NCI-H1105 treated with DMSO at 0.1 percent for 48 hours (cell line): ENCODE measurements at places on chromosomes 2 and 18.

- no peak for DNase-seq
Observed at GRCh38 chr2:86185517-86186212, 9.6 kb downstream of the IMMT start.

- no peak for DNase-seq
Observed at GRCh38 chr18:44025421-44025820, 655.3 kb upstream of the SETBP1 start.

GRCh38 chr2:144490017-144490416 is 29.9 kb downstream of the ZEB2 start:
- no peak for DNase-seq

DNA sequence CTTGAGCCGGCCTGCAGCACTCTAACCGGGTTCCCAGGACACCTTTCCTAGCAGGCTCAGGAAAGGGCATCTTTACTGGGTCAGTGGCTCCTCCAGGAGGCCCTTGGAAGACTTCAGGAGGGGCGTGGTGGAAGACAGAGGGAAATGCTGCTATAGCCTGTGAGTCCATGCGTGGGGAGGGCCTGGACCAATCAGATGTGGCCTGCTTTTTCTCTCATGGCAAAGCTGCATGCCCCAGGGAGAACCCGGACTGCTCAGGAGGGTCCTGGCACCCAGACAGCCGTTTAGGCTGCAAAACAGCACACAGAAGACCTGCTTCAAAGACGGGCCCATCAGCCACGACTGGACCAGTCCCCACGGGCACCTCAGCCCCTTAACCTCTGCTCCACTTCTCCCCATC is 84.4 kb downstream of the EIPR1 start:
- no peak for DNase-seq

GRCh38 chr18:79680100-79680879 is 687 bp downstream of the CTDP1 start:
- no peak for DNase-seq

- DNase-seq: no peak
Observed at GRCh38 chr2:23622466-23622865, 237.5 kb downstream of the KLHL29 start.

GRCh38 chr2:181190711-181191110 is 210.3 kb downstream of the UBE2E3 start:
- no peak for DNase-seq

GRCh38 chr18:11872479-11873136 is 21.4 kb downstream of the CHMP1B start:
- peak; percentile 1 for DNase-seq

GRCh38 chr2:150426315-150426714 is 61.2 kb downstream of the RND3 start:
- DNase-seq: no peak

GRCh38 chr2:40240070-40240469 is 211.8 kb downstream of the SLC8A1 start:
- peak; percentile 57 for DNase-seq

DNA sequence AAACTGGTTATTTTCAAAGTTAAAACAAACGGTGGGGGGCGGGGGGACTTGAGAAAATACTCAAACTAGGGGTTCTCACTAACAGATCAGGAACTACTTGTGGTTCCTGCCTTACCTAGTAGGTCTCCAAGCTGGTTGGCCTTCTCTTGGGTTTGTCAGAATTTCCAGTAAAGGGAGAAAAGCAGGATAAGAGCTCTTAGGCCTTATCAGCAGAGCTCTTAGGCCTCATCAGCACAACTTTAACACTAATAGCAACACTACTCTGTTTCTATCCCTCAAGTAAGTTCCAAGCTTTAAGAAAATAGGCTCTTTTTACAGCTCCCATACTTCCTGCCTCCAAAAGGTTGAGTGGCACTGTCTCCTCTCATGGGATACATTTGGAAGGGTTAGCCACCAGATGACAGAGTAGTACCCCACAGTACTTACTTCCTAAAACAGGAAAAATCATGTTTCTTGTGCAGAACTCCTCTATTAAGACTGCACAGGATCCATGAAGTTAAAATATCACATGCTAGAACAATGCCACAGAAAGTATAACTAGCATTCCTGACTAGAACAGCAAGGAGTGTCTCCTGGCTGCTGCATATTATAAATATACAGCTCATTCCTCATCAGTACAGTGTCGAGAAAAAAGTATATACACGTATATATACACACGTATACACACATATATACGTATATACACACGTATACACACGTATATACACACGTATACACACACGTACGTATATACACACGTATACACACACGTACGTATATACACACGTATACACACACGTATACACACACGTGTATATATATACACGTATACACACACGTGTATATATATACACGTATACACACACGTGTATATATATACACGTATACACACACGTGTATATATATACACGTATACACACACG is 6.1 kb downstream of the FBXO11 start:
- DNase-seq: no peak

DNA sequence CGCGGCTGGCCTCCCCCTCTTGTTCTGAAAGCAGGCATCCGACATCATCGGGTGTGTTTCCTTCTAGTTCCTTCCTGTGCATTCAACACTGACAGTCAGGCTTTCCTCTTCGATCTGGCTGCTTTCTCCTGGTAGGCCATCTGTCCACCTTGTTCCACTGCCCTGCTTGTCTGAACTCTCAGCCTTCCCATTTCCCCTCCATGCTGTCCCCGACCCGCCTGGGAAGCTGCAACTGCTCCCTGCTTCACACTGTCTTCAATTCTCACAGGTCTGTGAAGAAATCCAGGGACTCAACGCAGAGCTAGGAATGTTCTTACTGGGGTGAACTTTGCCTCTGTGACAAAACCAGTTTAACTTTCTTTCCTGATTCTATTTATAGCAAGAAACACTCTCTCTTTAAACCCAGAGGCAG is 43.0 kb downstream of the KIF3C start:
- DNase-seq: no peak

DNA sequence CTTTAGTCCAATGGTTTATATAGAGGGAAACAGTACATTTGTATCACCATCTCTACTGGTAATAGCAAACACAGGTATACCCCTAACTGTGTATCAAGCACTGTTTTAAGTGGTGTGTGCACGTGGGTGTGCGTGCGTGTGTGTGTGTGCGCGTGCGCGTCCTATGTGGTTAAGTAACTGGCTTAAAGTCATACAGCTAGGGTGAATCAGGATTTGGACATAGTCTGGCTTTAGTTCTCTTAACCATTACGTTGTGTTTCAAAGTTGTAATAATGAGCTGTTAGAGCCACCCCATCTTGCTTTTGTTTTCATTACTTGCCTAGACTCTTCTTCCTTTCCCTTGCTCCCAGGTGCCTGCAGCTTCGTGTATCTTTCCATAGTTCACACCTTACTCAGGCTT is 2.1 kb downstream of the HADHB start:
- DNase-seq: no peak

GRCh38 chr18:38606841-38607240 is 1041.2 kb upstream of the CELF4 start:
- no peak for DNase-seq

- no peak for DNase-seq
Observed at GRCh38 chr18:49472459-49472858, 12.0 kb upstream of the DYM start.

GRCh38 chr2:206190111-206190510 is 30.4 kb downstream of the EEF1B2 start:
- no peak for DNase-seq

GRCh38 chr2:101349893-101350662 is 37.2 kb downstream of the CREG2 start:
- DNase-seq: no peak

DNA sequence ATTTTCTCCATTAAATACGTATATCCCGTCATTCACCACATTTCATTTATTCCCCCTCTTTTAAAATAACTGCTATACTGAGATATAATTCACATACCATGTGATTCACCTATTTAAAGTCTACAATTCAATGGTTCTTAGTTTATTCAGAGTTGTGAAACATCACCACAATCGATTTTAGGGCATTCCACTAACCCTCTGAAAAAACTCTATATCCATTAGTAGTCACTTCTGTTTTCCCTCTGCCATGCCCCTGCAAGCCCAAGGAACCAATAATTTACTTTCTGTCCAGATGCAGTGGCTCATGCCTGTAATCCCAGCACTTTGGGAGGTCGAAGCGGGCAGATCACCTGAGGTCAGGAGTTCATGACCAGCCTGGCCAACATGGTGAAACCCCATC is 95.5 kb upstream of the FZD5 start:
- no peak for DNase-seq

DNA sequence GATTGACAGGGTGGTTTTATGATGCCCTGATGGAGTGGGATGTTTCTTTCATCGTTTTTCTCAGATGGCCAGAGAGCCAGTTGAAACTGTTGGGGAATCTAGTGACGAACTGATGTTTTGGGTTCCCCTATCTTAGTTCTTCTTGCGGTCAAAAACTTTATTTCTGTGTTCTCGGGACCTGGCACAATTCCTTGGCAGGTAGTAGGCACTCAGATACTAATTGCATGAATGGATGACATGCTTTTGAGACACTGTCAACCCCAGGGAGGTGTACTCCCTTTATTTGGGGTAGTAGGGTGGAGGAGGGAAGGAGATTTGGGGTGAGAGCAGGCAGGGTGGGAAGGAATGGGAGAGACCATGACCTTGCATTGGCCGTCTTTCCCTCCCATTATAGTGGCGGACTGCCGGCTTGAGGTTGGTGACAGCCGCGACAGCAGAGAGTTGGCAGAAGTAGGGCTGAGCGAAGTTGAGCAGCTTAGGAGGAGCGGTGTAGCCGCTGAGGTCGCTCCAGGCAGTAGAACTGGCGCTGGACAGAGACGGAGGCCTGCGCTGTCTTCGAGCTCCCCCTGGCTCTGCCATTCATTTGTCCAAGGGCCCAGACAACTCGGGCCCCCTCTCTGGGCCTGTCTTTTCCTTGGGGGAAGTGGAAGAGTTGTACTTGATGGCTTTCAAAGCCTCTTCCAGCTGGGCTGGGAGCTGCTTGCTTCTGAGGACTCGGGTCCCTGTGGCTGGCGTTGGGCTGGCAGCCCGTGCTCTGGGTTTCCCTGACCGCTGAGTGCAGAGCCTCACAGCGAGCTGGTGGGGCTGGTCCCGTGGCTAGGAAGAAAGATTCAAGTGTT is 2.6 kb downstream of the TET3 start:
- no peak for DNase-seq

DNA sequence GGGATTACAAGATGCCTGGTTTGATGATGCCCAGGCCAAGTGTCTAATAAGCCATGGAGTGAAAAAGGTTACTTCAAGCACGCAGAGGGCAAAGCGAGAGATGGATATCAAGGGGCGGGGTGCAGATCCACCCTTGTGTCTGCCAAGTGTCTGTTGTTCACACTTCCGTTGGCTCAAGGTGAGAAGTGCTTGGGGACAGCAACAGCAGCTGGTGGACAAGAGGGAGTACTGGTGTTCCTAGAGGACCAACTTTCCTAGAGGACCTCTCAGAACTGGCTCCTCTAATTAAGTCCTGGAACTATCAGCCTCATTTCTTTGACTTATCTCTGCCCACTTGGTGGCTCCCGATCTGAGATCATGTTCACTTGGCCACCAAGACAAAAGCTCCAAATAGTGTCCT is 299.1 kb downstream of the PRKCE start:
- DNase-seq: no peak

DNA sequence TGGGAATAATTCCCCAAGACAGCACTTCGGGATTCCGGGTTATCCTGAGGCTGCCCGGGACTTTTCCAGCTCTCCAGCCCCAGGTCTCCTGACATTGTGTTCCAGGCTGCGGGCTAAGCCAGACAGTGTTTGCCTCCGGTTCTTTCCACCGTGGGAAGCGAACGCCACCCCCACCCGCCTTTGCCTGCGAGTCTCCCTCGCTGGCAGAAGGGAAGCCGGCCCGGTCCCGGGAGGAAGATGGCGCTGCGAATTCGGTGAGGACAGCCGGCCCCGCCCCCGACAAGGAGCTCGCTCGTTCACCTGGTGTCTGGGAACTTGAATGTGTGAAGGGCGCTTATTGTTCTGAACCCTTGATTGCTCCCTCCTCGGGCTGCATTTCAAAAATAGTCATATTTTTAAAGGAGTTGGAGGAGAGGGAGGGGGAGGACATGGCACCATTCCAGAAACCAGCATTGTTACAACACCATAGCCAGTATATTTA is 2.9 kb downstream of the LRATD1 start:
- peak; percentile 91 for DNase-seq

DNA sequence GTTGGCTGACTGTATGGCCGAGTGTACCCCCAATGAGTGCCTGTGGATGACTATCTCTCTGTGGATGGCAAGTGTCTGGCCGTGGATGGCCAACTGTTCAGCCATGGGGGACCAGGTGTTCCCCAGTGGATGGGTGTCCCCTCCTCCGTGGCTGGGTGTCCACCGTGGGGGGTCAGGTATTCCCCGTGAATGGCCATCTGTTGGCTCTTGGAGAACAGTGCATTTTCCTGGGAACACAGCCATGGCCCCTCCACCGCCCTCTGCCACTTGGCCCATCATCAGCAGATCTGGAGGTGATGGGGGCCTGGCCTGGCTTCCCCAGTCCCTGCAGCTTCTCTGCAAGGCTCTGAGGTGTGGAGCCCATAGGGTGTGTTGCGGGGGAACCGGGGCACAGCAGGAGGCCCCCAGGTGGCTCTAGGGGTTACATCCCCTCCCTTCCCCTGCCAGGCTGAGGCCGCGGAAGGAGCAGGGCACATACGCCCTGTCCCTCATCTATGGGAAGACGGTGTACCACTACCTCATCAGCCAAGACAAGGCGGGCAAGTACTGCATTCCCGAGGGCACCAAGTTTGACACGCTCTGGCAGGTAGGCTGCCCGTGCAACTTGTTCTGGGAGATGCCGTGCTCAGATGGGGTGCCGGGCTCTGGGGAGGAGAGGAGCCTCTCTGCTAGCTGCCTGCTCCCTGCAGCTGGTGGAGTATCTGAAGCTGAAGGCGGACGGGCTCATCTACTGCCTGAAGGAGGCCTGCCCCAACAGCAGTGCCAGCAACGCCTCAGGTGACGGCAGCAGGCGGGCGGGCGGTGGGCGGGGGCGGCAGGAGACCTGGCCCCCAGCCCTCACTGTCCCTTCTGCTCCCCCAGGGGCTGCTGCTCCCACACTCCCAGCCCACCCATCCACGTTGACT is 19.3 kb downstream of the ZAP70 start:
- DNase-seq: no peak

- DNase-seq: no peak
Observed at GRCh38 chr2:37190290-37190689, 1.8 kb upstream of the SULT6B1 start.

- DNase-seq: no peak
Observed at GRCh38 chr2:96493072-96493471, 12.1 kb downstream of the NEURL3 start.

DNA sequence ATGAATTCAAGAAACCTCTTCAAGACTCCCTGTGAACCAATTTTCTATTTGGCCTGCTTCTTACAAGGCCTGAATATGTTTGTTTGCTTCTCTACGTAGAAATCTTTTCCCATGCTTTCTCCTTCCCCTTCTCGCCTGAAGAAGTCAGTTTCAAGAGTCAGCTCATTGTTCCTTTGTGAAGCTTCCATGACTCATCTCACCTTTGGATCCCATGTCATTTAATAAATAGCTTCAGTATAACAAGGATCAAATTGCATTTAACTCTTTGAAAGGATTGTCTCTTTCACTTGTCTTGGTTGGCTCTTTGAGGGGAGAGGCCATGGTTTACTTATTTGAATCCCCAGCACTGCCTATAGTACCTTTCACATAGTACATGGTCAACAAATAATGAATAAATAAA is 28.4 kb downstream of the CPS1 start:
- DNase-seq: no peak

- no peak for DNase-seq
Observed at GRCh38 chr18:3663870-3664512, 214.0 kb downstream of the TGIF1 start.

- DNase-seq: no peak
Observed at GRCh38 chr18:2776601-2777000, 70.2 kb upstream of the EMILIN2 start.
